ENCODE measurements at places on chromosomes 7 and 10.

DNA sequence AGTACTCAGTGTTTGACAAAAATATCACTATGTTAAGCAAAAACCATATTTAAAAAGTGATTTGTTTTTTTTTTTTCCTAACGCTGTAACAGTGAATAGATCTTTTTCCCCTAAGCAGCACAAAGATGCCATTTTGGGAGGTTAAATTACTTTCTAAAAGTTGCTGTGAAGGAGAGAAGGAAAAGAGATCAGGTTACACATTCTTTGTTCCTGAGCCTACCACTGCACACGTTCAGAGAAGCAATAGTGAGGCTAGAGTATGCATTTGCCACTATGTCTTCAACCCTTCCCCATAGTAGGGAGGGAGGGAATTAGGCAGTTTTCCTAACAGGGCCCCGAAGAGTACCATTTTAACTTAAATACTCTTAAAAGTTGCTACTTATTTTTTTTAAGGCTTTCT lies 38.9 kb downstream of the BMPR1A start:
- DNase-seq, result no peak

DNA sequence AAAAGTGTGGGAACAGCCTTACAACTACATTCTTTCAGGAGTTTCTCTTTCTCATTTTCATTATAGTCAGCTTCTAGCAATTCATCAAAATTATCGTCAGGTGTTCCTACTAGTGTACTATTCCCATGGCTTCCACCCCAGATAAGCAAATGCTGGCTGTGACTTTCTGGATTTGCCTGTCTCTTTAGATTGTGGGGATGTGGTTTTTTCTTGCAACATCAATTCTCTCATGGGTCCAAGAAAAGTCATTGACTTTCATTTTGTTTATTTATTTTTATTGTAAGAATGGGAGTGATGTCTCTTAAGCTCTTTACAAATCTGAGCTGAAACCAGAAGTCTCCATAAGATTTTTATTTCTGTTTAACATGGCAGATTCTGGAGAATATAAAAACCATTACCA lies 349.7 kb upstream of the SEMA3C start:
- no peak for DNase-seq

DNA sequence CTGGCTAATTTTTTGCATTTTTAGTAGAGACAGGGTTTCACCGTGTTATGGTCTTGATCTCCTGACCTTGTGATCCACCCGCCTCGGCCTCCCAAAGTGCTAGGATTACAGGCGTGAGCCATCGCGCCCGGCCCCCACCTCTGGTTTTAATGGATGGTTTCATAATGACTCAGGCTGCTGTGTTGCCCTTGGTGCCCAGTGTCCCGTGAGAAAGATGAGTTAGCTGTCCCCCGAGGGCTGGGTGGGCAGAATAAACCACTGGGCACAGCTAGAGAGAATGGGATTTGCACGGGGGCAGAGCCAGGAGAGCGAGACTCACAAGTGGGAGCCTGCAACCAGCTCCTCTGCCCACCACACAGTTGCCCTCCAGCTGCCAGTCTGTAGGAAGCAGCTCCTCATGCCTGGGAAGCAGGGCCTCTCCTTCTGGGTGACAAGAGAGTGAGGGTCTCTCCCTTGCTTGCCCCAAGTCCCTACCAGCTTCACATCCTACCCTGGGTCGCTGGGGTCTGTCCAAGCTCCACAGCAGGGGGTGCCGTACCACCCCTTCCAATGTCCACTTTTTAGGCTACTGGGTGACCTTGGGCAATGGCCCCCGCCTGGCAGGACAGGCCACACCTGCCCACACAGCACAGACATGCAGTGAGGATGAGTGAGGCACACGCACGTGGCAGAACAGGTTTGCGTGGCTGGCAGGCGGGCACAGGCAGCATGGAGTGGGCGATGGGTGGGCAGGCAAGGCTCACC lies 16.1 kb upstream of the NDST2 start:
- no peak for DNase-seq

DNA sequence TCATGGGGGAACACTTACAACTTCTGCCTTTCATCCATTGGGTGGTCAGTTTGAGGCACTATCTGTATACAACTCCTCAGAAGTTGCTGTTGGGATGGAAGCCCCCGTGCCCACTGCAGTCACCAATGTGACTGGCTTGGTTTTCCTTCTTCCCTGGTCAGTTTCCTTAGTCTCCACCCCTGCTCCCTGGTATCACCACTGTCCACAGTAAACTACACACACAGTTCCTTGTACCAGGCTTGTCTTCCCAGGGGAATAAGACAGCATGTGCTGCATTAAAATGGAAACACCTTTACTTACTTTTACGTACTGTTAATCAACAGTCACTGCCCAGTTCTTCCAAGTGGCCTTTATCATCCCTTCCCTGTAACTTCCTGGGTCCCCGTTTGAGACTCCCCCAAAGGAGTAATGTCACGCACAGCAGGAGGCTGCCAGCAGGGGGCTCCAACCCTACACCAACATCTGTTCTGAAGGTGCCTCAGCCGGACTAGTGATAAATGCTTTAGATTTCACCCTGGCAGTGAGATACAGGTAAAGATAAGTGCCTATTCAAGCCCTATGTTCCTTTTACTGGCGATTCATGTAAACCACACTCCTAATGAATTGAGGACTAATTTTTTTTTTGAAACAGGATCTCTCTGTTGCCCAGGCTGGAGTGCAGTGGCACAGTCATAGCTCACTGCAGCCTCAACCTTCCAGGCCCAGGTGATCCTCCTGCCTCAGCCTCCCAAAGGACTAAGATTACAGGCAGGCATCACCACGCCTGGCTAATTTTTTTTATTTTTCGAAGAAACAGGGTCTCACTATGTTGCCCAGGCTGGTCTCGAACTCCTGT lies 45.3 kb upstream of the PIK3AP1 start:
- peak; percentile 74 for DNase-seq

- no peak for DNase-seq
Measured at GRCh38 chr10:76430061-76430645, 998.7 kb downstream of the LRMDA start.

GRCh38 chr7:82078807-82079206 lies 309.0 kb upstream of the HGF start:
- no peak for DNase-seq

- no peak for DNase-seq
Measured at GRCh38 chr10:53396876-53397275, 624.3 kb upstream of the MBL2 start.

DNA sequence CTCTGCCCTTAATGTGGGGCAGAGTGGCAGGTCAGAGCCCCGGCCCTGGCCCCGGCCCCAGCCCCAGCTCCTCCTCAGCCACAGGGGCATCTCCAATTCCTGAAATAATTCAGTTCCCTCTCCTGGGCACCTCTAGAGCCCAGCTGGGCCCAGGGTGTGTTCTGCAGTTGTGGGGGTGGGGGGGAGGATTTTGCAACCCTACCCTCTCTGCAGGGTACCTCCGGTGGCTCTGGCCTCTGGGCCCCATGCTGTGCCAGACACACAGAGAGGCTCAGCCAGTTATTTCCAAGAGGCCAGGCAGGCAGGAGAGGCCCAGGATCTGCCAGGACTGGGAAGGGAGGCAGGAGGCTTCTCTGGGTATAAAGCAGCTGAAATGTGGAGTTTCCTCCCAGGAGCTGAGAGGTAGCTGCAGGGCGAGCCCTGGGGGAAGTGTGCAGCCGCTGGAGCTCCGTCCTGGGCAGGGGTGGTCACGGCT lies 47.9 kb downstream of the PWWP2B start:
- DNase-seq, result no peak

DNA sequence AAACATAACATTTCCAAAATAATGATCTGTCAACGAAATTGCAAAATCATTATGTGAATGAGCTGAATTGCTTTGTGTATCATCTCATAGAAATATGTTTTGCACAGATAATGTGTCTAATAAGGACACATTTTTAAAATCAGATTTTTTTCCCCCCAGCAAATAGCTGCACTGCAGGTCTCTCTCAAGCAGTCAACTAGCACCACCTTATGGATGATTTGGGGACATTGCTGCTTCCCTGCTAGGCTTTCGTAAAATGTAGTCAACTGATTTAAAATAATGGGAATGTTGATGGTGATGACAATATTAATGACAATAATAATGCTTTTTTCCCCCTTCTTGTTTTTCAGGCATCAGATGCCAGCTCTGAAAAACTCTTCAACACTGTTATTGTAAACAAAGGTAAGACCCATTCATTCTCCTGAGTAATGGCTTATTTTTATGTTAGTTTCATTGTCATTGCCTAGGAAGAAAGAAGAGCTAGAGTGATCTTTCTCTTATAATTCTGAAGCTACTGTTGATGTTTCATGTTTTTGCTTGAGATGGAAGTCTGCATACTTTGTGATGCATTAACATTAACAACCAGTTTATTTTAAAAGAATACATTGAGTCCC lies 433.6 kb upstream of the GALNT17 start:
- no peak for DNase-seq

DNA sequence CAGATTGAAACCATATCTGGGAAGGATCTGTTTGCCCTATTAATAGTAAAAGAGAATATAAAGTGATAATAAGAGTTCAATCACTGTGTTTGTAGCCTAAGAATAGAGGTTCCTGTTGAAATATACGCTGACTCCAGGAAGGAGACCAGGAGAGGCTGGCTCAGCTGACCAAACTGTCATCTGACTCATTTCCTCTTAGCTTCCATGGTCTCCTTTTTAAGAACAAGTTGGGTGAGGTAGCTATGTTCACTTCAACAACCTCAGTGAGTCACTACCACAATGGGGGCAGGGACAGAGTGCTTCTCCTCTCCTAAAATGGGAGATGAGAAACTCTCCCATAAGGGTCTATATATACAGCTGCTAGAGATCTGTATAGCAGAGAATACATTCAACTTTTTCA lies 543.3 kb downstream of the CALN1 start:
- DNase-seq, result no peak

GRCh38 chr10:101287183-101287996 lies 58.1 kb upstream of the LBX1 start:
- DNase-seq, result no peak

DNA sequence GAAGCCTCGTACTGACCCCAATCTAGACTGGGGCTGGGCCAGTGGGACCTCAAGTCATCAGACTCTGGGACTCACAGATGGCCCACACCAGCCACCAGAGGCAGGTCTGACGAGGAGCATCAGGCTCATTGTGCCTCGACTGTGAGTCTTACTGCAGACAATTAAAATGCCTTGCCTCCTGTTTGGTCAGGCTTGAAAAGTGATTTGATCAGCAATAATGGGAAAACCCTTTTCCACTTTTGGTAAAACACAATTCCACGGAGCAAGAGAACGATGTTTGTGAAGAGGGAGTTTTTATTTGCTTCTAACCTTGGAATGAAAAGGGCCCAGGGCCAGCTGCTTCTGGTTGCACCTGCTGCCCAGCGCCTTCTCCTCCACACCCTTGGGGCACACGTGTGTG lies 43.9 kb downstream of the C10orf143 start:
- no peak for DNase-seq
